ENCODE measurements at places on chromosomes 2 and 18.
A peak's percentile ranks its signal among the peaks of the same experiment; 100 is the strongest.

DNA sequence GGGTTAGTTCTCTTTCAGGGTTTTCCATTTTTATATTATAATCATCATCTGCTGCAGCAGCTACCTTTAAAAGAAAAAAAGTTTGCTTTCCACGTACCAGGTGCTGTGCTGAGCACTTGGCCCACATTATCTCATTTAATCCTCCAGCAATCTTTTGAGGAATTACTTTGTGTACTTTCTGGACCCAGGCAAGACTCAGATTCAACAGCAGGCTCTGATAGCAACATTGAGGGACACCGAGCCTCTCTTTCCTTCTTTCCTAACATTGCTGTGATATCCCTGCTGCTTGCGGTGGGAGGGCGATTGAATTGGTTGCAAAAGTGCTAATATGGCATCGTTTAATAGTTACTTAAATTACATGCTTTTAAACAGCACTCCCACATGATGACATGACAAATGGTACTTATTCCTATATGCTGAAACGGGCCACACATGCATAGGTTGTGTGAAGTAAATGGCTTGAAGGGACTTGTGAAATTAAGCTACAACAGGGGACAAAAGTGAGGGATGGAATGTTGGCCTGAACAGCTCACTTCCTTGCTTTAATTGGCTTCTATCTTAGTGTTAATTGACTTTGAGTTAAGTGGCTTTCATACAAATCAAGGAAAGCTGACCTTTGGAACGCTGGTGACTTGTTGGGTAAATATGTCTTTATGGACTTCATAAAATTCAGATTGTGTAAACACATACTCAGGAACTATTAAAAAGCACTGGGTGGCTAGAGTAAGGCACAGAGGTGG, 21.2 kb downstream of the SPRED2 start:
- no peak for DNase-seq

GRCh38 chr2:217249121-217250012, 389.5 kb upstream of the TNP1 start:
- no peak for DNase-seq

GRCh38 chr2:206518997-206519396, 75.7 kb downstream of the ADAM23 start:
- DNase-seq: no peak

DNA sequence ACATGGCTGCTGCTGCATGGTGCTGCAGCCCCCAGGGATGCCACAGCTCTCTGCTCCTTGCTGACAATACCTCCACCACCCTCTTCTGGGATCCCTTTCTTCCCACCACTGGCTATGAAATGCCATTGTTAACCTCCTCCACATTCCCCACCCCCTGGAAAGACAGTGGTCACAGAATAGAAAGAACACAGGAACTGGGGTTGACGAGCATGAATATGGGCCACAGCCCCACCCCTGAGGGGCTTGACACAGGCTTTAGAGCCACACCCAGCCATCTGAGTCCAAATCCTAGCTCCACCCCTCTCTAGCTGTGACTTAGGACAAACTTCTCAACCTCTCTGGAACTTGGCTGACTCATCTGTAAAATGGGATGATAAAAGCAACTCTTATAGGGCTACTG, 47.3 kb downstream of the TMEM163 start:
- DNase-seq: no peak

- DNase-seq: no peak
Observed at GRCh38 chr2:239159476-239159911, 241.3 kb downstream of the HDAC4 start.

DNA sequence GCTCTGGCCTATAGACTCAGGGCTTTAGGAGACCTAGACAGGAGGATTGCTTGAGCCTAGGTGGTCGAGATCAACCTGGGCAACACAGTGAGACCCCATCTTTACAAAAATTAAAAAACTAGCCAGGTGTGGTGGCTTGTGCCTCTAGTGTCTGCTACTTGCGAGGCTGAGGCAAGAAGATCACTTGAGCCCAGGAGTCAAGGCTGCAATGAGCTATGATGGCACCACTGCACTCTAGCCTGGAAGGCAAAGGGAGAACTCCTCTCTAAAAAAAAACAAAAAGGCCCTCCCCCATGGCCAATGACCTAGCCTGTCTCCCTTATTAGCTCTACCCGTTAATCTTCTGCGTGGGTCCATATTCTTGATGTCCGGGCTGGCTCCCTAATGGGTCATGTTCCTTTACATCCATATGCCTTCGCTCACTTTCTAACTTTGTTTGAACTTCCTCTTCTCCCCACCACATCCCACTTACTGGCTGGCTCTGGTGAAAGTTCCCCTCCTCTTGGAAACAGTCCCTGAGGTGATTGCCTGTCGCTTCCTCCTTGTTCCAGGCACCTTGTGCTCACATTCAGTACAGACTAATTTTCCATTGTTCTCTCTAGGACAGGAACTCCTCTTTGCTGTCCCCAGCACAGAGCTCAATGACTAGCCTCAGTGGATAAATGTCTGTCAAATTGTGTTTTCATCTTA, 103.0 kb downstream of the AFF3 start:
- DNase-seq: no peak

- no peak for DNase-seq
Observed at GRCh38 chr2:27844821-27845255, 45.3 kb downstream of the RBKS start.

GRCh38 chr2:76517574-76517909, 806.8 kb upstream of the GCFC2 start:
- no peak for DNase-seq

GRCh38 chr2:36468463-36469105, 113.0 kb downstream of the CRIM1 start:
- DNase-seq: no peak

DNA sequence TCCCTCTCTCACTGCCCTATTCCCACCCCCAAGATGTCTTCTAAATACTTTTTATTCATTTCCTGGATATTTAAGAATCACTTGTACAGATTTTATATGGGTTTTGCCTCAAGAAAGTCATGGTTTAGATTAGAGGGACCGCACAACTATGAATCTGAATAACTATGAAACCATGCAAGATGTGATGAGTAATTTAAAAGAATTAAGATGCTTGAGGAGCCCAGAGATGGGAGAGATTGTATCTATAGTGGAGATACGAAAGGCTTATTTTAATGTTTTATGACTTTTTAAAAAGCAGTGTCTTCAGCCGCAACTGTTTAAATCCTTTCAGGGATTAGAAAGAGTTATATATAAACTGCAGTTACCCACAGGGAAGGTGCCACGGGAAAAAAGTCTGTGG, 324.1 kb downstream of the LPIN1 start:
- DNase-seq: no peak

- DNase-seq: no peak
Observed at GRCh38 chr2:112821682-112822081, 14.9 kb downstream of the IL1B start.

- DNase-seq: no peak
Observed at GRCh38 chr2:181766129-181766528, 85.8 kb upstream of the NEUROD1 start.

- no peak for DNase-seq
Observed at GRCh38 chr2:25939257-25939668, 43.0 kb downstream of the KIF3C start.

DNA sequence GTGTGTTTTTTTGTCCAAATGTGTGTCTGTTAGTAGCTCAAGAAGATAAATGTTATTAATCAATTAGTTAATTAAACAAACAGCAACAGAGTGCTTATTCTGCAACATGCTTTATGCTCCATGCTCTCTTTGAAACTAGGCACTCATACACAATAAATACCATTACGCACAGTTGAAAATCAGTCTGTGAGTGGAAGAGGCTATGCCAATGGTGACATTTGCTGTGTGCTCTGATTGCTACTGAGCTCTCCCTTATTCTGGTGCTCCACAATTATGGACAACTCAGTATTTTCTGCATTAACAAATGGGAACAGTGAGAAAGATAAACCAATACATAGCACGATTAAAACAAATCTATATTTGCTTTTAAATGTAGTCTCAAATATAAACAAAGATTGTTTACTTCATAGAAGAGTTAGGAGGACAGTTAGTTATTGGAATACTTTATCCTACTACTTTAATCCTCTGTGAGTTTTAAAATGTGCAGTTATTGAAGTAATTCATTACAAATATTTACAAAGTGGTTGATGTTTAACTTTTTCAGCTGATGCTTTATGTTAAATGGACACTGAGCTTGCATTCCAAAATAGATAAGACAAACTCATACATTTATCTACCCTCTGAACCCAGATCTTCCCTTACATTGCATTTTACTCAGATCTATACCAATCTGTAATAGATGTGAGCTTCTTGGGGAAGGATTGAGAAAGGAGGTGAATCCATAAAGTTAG, 55.3 kb downstream of the NXPH2 start:
- no peak for DNase-seq

DNA sequence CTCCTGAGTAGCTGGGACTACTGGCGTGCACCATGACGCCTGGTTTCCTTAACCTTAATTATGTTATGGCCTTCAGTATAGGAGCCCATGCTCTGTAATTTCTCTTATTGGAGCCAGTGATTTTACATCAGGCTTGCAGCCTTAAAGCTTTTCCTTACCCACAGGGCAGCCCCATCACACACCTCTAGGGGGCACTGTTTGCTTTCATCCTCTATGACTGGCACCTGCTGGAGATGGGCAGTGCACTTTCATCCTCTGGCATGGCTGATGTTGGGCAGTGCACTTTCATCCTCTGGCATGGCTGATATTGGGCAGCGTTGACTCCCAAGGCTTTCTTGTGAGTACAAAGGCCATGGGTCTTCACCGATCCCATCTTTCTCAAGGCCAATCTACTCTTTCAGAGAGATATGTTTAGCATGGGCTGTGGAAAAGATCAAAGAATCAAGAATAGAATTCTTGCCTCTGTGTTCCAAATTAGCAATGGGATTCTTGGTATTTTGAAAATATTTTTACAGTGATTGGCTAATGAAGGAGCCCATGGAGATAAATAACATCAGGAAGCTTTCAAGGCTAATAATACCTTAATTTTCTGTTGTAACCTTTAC, 80.7 kb upstream of the MEX3C start:
- DNase-seq: peak; percentile 52

DNA sequence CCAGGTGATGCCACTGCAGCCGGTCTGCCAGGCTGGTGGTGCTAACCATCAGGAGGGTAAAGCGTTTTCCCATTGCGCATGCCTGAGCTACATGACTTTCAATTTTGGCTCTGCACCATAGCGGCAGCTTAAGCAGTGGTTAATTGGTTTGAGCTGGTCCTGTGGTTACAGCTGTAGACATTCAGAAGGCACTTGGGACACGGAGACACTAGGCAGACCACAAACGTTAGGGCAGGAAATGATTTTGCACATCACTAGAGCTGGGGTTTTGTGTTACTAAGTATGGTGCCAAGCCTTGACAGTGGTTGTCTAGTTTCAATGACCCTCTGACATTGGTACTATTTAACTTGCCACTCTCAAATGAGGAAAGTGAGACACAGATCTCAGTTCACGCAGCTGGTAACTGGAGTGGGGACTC, 28.9 kb upstream of the CNOT11 start:
- no peak for DNase-seq

- no peak for DNase-seq
Observed at GRCh38 chr2:122209377-122209776, 453.9 kb downstream of the TSN start.

DNA sequence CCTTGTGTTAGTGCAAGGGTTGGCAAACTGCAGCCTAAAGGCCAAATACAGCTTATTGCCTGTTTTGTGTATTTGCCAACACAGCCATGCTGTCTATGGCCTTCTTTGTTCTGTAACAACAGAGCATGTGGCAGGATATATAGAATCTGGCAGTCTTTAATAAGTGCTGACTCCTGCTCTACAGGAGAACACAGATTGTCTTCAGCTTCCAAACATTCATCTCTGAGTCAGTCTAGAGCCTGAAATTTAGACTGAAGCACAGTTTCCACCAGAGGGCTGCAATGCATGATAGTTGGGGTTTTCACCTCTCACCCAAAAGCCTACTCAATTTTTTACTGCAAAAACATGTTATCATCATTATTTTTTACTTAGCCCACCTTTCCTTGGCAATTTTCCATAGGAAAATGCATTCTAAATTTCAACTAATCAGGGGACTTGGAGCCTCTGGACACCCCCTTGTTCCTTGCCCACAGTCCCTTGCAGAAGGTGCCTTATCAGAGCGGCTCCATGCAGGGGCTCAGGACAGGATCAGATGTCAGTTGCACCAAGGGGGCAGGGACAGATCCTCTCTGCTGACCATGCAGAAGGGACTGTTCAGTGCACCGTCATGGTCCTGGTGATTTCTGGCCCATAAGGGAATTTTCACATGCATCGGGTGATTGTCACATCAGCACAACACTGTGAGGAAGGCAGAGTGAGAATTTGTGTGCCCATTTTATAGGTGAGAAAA, 12.4 kb downstream of the IL37 start:
- no peak for DNase-seq

DNA sequence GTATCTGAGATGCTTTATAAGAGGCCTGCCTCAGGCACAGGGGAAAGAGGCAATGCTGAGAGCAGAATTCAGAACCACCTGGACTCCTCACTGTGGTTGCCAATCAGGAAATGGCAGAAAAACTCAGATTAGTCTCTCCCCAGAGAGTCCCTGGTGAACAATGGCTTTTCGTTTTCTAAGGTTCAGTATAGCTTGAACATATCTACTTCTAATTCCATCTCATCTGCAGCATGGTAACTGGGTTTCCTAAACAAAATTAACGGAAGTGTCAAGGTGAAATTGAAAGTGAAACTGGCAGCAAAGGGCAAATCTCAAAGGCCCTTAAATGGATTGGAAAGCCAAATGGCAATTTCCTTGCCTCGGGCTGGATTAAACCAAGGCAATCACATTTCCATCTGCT, 480.2 kb upstream of the ACVR2A start:
- peak; percentile 41 for DNase-seq

- no peak for DNase-seq
Observed at GRCh38 chr2:168978461-168978861, 52.7 kb downstream of the ABCB11 start.
